ENCODE measurements at places on chromosomes 1 and 21.

DNA sequence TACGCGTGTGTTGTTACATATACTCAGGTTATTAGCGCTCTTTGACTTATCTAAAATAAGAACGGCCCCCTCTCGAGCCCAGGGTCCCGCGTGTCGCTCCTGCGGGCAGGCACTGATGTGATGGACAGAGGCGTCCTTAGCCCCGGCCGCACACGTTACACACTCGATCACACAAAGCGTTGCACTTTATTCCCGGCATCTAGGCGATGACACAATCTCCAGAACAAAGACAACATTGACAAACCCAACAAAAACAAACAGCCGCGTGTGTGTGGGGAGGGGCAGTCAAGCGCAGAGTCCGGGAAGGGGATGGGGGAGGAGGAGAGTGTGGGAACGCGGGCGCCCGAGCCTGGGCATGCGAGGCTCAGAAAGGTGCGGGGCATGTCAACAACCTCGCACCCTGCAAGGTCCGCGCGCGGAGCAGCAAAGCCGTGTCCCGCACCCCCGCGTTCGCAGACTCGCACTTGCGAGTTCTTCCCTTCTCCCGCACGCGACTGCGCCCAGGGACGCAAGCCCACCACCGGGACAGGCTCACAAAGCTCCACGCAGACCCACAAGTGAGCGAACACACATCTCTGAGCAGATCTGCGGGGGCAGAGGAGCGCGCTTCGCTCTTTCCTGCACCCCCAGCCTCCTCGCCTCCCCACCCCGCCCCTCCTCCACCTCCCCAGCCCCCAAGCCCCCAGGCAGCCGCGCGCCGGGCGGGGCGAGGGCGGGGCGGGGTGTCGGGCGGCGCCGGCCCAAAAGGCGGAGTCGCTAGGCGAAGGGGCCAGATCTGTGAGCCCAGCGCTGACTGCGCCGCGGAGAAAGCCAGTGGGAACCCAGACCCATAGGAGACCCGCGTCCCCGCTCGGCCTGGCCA lies at the start of gene EFNA1:
Gene EFNA1, plus strand, starts transcription at position 772 of the 862 bp plus-strand sequence. CDS start 102 bp downstream, outside the sequence.
- no peak for DNase-seq

GRCh38 chr1:109570414-109570813 lies 22.0 kb downstream of the GNAI3 start:
- DNase-seq = no peak

GRCh38 chr1:8078176-8078671 lies 52.1 kb upstream of the ERRFI1 start:
- no peak for DNase-seq

DNA sequence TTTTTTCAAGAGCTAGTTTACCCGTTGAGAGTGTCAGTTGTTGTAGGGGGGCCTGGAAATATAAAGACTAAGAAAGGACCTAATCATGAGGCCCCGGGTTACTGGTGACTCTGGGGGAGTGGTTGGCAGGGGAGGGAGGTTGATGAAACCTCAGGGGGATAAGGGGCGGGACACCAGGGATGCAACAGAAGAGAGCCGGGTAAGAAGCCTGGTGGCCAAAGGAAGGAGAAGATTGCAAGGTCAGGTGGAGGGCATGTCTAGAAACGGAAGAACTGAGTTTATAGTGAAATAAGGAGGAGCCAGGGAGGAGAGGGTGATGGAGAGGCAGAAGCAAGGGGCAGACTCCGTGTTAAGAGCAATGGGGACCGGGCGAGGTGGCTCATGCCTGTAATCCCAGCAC lies 12.5 kb upstream of the SPOCD1 start:
- no peak for DNase-seq

GRCh38 chr1:243553090-243553489 lies 297.0 kb downstream of the AKT3 start:
- DNase-seq = no peak

Measured in stimulated activated CD8-positive, alpha-beta memory T cell treated with anti-CD3 and anti-CD28 coated beads, Interleukin-2, amount 100 ng/mL, for 1 hour (primary cell).